GM20000 (cell line): ENCODE measurements at places on chromosomes 16 and 17.

DNA sequence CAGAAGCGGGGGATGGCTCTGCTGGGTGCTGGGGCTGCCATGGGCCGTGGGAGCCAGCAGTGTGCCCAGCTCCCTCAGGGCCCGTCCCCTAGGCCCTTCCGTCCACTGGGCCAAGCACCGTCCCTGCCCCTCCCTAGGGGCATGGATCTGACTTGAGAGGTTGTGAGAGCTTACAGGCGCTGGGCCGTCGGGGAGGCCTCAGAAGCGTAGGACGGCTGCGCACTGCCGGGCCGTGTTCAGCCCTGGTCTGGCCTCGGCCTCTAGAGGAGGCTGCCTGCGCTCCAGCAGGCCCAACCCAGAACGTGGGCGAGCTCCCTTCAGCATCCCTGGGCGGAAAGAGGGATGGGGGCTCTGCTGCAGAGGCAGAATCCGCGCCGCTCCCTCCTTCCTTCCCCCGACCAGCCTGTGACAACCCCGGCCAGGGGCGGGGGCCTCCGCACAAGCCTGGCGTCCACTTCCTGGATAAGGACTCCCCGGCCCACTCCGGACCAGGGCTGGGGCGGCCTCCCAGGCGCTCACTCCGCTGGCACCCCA lies 685 bp upstream of the MPG start:
- peak; percentile 81 for DNase-seq

DNA sequence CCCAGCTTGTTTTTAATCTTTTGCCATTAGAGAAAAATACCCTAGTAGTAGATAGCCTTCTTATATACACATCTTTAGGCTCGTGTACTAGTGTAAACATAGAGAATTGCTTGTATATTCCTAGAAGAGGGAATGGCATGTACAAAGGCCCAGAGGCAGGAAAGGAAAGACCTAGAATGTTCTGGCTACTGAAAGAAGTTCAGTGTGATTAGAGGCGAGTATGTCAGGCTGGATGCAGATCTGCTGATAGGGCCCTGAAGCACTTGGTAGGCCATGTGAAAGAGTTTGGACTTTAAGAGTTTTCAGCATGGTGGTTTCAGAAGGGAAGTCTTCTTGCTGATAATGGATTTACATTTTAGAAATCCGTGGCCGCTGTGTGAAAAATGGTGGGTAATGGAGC lies 17.4 kb downstream of the CTCF start:
- no peak for DNase-seq

DNA sequence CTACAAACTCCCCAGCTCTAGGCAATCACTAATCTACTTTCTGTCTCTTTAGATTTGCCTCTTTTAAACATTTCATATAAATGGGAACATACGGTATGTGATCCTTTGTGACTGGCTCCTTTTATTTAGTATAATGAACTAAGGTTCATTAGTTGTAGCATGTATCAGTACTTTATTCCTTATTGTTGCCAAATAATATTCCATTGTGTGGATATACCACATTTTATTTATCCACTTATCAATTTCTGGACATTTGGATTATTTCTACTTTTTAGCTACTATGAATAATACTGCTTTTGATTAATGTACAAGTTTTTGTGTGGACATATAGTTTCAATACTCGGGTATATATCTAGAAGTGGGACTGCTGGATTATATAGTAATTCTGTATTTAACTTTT lies 7.9 kb downstream of the DDX19B start:
- DNase-seq, result no peak

DNA sequence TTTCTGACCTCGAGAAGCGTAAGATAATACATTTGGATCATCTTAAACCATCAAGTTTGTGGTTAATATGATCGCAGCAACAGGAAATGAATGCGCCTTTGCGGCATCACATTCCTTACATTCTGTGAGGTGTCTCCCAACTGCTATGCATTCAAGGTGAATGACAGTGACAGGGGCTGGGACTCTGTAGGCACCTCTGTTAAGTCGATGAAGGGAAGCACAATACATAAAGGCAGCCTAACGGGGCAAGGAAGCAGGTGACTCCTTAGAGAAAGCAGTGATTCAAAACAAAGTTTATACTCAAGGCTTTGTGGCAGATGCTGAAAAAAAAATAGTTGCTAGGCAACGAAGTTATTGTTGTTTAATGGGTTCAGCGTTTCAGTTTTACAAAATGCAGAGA lies 21.6 kb upstream of the EVPL start:
- DNase-seq, result no peak

- no peak for DNase-seq
Measured at GRCh38 chr17:17815062-17815406, 21.8 kb downstream of the SREBF1 start.

DNA sequence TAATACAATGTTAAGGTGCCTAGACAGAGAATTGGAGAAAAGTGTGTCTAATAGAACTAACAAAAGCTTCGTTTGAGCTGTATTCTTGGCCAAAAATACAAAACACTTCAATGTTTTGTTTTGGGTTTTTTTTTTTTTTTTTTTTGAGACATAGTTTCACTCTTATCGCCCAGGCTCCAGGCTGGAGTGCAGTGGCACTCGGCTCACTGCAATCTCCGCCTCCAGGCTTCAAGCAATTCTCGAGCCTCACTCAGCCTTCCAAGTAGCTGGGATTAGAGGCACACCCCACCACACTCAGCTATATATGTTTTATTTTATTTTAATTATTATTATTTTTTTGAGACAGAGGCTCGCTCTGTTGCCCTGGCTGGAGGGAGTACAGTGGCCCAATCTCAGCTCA lies 38.3 kb upstream of the CARMIL2 start:
- DNase-seq, result no peak

DNA sequence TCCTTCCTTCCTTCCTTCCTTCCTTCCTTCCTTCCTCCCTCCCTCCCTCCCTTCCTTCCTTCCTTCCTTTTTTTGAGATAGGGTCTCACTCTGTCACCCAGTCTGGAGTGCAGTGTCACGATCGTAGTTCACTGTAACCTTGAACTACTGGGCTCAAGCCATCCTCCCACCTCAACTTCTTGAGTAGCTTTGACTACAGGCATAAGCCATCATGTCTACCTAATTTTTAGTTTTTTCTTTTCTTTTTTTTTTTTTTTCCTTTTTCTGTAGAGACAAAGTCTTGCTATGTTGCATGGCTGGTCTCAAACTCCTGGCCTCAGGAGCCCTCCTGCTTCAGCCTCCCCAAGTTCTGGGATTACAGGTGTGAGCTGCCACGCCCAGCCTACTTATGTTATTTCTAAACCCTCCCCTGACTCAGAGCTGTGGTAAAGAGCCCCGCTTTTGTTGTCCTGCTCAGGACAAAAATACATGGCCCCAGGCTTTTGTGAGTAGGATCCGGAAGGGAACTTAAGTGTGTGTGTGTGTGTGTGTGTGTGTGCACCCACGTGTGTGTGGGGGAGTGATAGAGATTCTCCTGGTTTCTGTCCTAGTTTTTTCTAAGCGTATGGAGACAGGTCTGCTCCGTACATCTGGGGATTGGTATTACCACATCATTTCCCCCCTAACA lies 67.1 kb downstream of the PRKCB start:
- DNase-seq, result no peak

- DNase-seq, result no peak
Measured at GRCh38 chr16:23807028-23807427, 28.8 kb upstream of the PRKCB start.

DNA sequence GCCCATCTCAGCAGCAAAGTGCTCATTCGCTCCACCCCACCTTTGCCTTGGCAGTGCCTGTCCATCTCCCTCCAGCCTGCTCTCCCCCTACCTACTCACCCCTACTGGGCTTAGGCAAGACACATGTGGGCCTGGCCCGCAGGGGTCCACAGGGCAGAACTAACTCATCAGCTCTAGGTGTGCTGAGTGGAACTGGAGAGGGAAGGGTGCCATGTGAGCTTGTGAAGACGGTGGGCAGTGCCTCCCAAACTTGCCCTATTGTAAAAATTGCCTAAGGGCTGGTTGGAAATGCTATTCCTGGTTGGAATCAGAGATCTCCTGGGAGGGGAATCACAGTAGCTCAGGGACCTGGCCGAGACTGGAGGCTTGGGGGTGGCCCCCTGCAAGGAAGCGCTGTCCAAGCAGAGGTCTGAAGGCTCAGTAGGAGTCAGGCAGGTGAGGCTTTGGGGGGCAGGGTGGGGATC lies 29.1 kb upstream of the TNS4 start:
- DNase-seq, result no peak

GRCh38 chr17:47325176-47325575 lies 1.4 kb downstream of the EFCAB13 start:
- no peak for DNase-seq

- no peak for DNase-seq
Measured at GRCh38 chr17:77963441-77963840, 4.9 kb downstream of the TNRC6C start.

DNA sequence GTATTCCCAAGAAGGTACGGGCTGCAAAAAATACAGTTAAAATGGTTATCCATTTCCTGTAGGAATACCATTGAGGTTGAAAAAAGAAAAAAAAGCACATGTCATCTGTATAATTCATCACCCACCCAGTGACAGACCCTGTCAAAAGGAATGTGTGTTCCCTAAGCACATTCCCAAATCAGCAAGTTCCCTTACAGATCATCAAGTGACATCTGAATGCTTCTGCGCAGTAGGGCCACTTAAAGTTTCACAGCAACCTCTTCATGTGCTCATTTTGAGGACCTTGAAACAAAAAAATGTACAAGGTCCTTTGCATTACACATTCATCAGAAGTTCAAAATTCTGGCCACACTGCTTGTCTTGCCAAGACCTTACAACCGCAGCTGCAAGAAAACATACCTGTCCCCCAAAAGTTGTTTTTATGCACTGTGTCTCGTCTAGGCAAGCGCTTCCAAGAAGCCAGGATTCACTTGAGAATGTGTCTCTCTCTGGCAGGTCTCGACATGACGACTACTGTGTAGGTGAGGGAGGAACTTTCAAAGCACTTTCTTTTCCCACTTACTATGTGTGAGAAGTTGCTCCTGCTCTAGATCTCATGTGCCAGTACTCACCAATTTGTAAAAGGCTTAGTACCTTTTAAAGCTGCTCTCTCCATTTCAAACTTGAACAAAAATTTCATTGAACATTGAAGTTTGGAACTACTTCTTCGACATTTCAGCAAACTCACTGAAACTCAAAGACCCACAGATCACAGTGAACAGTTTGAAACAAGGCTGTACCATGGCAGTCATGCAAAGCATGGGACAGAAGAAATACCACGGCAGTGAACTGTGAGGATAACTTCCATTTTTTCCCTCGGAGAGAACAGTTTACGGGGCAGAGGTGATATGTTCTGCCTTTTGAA lies 4.3 kb upstream of the POLG2 start:
- DNase-seq, result no peak

GRCh38 chr17:41402161-41402560 lies 4.8 kb upstream of the KRT31 start:
- DNase-seq, result no peak
